ENCODE measurements at places on chromosomes 5 and 9. TPM values are rescaled to one million over a fixed set of nuclear protein-coding genes. Genes with fewer than 3 reads are reported as not detected.

Gene IRX4
- not detected for total RNA-seq

Gene BAAT
- 1.7 TPM for total RNA-seq

Gene HOMER1
- 8.2 TPM for total RNA-seq

Gene AGXT2
- not detected for total RNA-seq

Gene CTSV
- not detected for total RNA-seq

Gene FOXD4L3
- total RNA-seq, result 0.33 TPM

Gene TMED9
- 133 TPM for total RNA-seq

Gene GABRP
- total RNA-seq, result 5.3 TPM

Gene ANKRD55
- total RNA-seq, result not detected

Gene FAM81B
- 0.66 TPM for total RNA-seq

Gene GRXCR2
- total RNA-seq, result not detected

GRCh38 chr5:145975361-145976066 is 39.1 kb downstream of the SH3RF2 start:
- H3K27ac ChIP-seq, result no peak overlapping the region
- no peaks in the 10 kb centered on the region for H3K4me1 ChIP-seq
- DNase-seq, result no peak
- no peak overlapping the region for H3K4me3 ChIP-seq

DNA sequence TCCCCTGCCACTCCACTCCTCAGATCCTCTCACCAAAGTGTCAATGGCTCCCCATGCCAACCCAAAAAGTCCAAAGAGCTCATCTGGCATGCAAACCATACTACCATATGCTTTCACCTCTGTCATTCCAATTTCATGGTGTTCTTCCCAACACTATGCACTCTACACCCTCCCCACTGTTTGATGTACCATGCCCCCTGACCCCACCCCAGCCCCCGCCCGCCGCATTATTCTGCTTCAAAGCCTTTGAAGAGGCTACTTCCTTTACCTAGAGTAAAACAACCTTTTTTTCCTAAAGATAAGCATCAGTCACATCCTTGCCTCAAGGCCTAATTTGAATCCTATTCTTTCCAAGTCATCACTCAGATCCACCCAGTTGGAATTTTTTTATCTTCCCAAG is 226.3 kb downstream of the DEPDC1B start:
- no peak overlapping the region for H3K4me3 ChIP-seq
- no peak overlapping the region for H3K27ac ChIP-seq
- no peaks in the 10 kb centered on the region for H3K27me3 ChIP-seq
- H3K36me3 ChIP-seq, result no peaks in the 10 kb centered on the region
- no peak for DNase-seq

DNA sequence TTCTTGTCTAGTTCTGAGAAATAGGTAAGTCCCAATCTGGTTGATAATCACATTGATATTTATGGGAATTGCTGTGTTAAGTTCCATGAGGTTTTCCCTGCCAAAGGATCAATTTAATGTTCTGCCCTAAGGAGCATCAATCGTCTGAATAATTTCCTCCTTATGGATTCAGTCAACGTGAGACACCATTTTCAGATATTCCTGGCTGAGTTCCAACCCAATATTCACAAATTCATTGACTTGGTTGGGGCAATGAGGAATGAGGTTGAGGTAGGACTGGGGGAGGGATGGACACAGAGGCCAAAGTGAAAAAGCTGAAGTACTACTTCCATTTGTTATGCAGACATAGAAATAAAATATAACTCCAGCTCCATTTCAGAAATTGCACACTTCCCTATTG is 99.1 kb downstream of the ZNF622 start:
- no peaks in the 10 kb centered on the region for H3K4me1 ChIP-seq
- no peaks in the 10 kb centered on the region for H3K27me3 ChIP-seq
- no peak overlapping the region for H3K27ac ChIP-seq
- no peak for DNase-seq
- no peak overlapping the region for H3K4me3 ChIP-seq

DNA sequence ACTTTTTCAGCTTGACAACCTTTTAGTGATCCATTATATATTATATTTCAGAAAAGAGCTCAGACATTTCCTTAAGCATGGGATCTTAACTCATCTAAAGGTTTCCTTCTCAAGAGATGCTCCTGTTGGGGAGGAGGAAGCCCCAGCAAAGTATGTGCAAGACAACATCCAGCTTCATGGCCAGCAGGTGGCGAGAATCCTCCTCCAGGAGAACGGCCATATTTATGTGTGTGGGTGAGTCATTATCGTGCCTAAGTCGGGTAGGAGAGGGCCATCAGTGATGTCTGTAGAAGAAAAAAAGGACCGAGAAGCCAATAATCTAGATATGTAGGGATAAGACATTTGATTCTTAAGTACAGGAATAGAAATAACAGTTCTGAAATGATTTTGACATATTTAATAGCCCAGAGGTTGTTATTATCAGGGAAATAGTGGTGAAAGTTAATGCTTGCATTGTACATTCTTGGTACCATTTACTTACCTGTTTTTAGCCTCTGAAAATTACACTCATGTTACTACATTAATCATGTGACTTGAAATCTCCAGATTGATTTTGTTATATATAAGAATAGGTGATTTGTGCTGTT is 28.2 kb downstream of the MTRR start:
- no peaks in the 10 kb centered on the region for H3K27me3 ChIP-seq
- no peak for DNase-seq
- no peak overlapping the region for H3K4me3 ChIP-seq
- H3K27ac ChIP-seq, result no peak overlapping the region

DNA sequence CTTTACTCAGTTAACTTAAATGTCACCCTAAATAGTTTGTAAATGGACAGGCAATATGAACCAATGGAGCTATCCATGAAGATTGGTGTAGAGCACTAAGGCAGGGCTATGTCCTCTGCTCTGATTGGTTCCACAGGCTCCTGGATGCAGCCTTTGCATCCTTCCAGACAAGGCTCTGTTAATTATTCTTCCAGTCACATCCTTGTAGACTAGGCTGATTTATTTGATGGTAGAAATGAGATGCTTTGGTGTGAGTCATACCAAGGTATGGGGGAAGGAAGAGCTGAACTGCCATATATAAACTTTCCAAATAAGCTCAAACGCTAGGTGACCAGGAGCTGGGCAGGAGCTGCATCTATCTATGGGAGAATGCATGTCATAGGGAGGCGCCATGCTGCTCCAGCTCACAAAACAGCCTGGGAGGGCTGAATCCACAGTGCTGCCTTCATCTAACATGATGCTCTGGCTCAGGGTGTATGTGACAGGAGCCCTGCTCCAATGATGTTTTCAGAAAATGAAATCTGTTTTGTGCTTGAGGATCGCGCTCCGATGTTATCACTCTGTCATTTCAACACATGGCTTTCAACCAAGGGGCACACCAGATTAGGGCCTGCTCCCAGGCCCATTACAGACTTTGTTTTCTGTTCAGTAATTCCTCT is 818.0 kb upstream of the ZNF608 start:
- no peaks in the 10 kb centered on the region for H3K36me3 ChIP-seq
- no peaks in the 10 kb centered on the region for H3K4me1 ChIP-seq
- H3K27ac ChIP-seq, result no peak overlapping the region
- H3K4me3 ChIP-seq, result no peak overlapping the region
- H3K27me3 ChIP-seq, result no peaks in the 10 kb centered on the region

DNA sequence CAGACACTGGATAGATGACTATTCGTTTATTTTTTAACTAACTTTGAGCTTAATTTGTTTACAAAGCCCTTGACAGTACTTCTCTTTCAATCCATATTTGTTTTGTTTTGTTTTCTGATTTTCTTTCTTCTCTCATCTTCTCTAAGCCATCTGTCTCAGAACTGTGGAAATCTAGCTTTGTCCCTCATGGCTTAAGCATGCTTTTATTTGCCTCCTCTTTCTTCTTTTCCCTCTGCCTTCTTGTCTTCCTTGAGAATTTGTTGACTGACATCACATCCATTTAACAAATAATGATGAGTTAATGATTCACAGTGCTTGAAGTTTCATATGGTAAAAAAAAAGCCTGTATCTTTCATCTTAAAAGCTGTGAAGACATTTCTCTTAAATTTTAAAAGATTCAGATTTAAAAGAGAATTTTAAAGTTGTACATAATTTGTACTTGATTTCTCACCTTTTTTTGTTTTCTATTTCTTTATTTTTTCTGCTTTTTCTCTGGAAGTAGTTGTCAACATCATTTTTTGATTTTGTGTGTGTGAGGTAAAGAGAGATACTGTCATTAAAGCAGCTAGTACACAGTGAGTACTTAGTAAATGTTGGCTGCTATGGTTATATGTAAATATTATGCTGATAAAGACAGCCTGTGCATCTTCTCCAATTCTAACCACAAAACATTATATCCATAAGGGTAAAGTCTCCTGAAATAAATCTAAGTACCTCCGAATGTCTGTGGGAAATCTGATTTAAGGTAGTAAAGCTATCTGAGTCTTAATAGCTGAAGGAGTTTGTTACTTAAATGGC is 13.9 kb upstream of the SGCD start:
- H3K27me3 ChIP-seq, result no peaks in the 10 kb centered on the region
- H3K4me1 ChIP-seq, result no peaks in the 10 kb centered on the region
- H3K4me3 ChIP-seq, result no peak overlapping the region
- H3K36me3 ChIP-seq, result no peaks in the 10 kb centered on the region

GRCh38 chr5:157109744-157110143 is 900 bp upstream of the HAVCR2 start:
- H3K36me3 ChIP-seq, result no peaks in the 10 kb centered on the region
- peak overlapping the region; percentile 73 for H3K27ac ChIP-seq
- no peak for DNase-seq
- no peaks in the 10 kb centered on the region for H3K4me1 ChIP-seq
- no peaks in the 10 kb centered on the region for H3K27me3 ChIP-seq

DNA sequence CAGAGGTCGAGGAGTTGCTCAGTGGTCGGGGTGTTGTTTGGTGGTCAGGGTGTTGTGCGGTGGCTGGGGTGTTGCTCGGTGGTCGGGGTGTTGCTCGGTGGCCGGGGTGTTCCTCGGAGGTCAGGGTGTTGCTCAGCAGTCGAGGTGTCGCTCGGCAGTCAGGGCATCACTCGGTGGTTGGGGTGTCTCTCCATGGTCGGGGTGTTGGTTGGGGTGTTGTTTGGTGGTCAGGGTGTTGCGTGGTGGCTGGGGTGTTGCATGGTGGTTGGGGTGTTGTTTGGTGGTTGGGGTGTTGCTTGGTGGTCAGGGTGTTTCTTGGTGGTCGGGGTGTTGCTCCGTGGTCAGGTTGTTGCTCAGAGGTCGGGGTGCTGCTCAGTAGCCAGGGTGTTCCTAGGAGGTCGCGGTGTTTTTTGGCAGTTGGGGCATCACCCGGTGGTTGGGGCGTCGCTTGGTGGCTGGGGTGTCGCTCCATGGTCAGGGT is 11.0 kb upstream of the GPSM1 start:
- no peak for DNase-seq
- H3K4me1 ChIP-seq, result no peaks in the 10 kb centered on the region
- no peak overlapping the region for H3K27ac ChIP-seq
- H3K4me3 ChIP-seq, result no peak overlapping the region
- H3K27me3 ChIP-seq, result no peaks in the 10 kb centered on the region

DNA sequence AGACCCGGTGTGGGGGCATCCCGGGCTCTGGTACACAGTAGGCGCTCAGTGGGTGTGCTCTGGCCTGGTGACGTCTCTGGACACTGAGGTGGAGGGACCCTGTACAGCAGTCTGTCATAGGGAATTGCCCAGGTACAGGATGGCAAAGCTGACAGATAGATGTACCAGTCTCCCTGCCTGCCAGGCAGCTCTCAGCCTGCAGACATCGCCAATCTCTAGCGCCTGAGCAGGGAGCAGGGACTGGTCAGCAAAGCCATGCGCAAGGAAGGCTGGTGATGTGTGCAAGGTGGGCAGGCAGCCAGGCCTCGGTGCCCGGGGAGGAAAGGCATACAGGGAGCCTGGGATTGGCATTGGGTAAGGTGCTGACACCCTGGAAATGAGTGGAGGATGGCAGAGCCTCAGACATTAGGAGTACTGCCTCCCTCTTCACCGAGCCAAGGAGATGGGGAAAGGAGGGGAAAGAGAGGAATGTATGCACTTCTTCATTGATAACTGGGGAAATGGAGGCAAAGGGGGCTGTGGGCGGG is 33.9 kb upstream of the BRD3 start:
- H3K4me1 ChIP-seq, result no peaks in the 10 kb centered on the region
- H3K27ac ChIP-seq, result no peak overlapping the region
- H3K27me3 ChIP-seq, result no peaks in the 10 kb centered on the region

GRCh38 chr5:162392336-162392735 is 324.8 kb downstream of the GABRG2 start:
- DNase-seq, result no peak
- H3K36me3 ChIP-seq, result no peaks in the 10 kb centered on the region
- no peak overlapping the region for H3K27ac ChIP-seq
- H3K27me3 ChIP-seq, result no peaks in the 10 kb centered on the region
- no peaks in the 10 kb centered on the region for H3K4me1 ChIP-seq
- no peak overlapping the region for H3K4me3 ChIP-seq

DNA sequence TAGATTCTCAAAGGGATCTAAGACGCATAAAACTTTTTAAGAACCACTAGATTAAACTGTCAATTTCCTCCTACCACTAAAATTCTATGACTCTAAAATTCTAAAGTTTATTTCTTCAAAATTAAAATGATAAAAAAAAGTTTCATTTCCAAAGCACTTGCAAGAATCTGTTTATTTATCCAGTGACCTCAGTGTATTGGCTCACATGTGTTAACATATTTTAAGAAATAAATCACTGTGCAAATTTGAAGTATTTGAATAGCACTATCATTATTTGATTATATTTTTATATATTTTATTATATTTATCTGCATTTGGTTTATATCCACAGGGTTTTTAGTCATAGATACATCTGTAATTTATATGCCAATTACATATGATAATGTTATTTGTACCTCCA is 62.2 kb upstream of the SLC12A2 start:
- no peaks in the 10 kb centered on the region for H3K4me1 ChIP-seq
- no peak overlapping the region for H3K27ac ChIP-seq
- no peak for DNase-seq
- no peaks in the 10 kb centered on the region for H3K36me3 ChIP-seq

GRCh38 chr5:59380350-59380951 is 513.1 kb downstream of the PDE4D start:
- no peaks in the 10 kb centered on the region for H3K4me1 ChIP-seq
- H3K27ac ChIP-seq, result no peak overlapping the region
- no peaks in the 10 kb centered on the region for H3K27me3 ChIP-seq
- peak; percentile 56 for DNase-seq
- H3K4me3 ChIP-seq, result no peak overlapping the region
- H3K36me3 ChIP-seq, result no peaks in the 10 kb centered on the region

GRCh38 chr5:11240293-11241190 is 479.5 kb upstream of the DAP start:
- no peak for DNase-seq
- H3K4me3 ChIP-seq, result no peak overlapping the region
- no peaks in the 10 kb centered on the region for H3K27me3 ChIP-seq
